Cerebellar cortex (tissue), 1 donor: ENCODE measurements at places on chromosomes 16 and 17.

DNA sequence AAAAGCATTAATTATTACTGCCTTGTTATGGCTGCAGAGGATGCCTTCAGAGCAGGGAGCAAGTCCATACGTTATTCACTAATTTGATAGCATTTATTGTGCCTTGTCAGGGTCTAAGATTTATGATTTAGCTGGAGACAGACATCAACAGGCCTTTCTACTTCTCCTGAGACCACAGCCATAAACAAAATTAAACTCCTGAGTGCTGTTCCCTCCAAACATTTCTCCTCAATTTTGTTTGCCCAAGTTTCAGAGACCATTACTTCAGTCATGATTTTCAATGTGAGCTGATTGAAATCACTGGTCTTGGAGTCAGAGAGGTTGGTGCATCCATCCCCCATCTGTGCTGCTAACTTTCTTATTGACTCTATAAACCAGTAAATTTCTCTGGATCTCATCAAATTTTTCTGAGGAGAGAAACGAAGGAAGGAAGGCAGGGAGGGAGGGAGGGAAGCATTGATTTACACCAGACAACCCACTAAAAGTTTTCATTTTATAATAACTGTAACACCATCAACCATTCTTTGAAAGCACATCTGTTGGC is 423.6 kb upstream of the CDH11 start:
- DNase-seq: no peak

- DNase-seq: peak; percentile 94
Observed at GRCh38 chr17:78174346-78174869, 6.0 kb downstream of the SYNGR2 start.

- no peak for DNase-seq
Observed at GRCh38 chr17:16870253-16871245, 101.4 kb downstream of the TNFRSF13B start.

- no peak for DNase-seq
Observed at GRCh38 chr17:30229012-30229411, 6.5 kb downstream of the SLC6A4 start.

- no peak for DNase-seq
Observed at GRCh38 chr16:83932955-83933673, 19.9 kb upstream of the OSGIN1 start.

DNA sequence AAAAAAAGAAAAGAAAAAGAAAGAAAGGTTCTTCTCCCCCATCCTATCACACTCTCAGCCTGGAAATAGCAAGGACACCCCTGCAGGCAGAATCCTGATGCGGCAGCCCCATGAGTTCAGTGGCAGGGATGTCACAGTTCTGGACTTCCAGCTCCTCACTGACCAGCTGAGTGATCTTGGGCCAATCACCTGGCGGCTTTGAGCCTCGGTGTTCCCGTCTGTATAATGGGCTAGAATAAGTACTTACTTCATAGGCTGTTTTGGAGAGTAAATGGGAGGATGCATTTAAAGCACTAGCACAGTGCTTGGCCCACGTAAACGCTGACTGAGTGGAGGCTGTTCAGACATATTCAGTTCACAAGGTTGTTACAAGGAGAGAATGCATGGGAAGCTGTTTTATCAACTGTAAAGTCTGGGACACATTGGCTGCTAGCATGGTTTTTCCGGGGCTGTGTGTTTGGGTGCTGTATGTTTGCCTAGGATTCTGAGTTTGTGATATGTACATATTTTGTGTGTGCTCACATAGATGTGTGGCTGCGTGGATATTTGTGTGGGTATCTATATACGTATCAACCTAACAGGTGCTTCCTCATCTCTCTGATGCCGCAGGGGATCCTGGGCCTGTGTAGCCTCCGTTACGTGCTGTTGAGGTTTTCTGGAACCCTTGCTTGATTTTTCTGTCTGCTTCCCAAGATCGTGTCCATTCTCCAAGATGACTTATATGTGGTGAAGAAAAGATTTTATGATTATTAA is 3.4 kb downstream of the BHLHA9 start:
- no peak for DNase-seq

GRCh38 chr17:15380446-15380845 is 39.0 kb upstream of the TEKT3 start:
- no peak for DNase-seq
